Activated T-cell treated with anti-CD3 and anti-CD28 coated beads, Interleukin-2, amount 50 U/mL, for 72 hours (primary cell): ENCODE measurements at places on chromosomes 4 and X.

- DNase-seq = no peak
Measured at GRCh38 chr4:108100827-108101226, 67.9 kb downstream of the LEF1 start.

DNA sequence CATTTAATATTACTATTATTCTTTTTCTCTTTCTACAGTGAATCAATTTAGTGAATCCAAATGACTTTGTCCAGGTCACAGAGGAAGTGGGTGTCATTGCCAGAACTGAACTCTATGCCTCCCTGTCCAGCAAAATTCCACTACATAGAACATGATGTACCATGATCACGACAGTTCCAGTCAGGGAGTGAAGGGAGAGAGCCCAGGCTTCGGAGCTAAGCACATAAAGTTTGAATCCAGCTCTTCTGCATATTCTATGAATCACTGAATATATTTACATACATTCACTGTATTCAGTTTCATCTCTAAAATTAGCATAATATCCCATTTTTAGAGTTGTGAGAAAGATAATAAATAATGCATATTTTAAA lies 17.4 kb downstream of the ARHGEF38 start:
- no peak for DNase-seq

DNA sequence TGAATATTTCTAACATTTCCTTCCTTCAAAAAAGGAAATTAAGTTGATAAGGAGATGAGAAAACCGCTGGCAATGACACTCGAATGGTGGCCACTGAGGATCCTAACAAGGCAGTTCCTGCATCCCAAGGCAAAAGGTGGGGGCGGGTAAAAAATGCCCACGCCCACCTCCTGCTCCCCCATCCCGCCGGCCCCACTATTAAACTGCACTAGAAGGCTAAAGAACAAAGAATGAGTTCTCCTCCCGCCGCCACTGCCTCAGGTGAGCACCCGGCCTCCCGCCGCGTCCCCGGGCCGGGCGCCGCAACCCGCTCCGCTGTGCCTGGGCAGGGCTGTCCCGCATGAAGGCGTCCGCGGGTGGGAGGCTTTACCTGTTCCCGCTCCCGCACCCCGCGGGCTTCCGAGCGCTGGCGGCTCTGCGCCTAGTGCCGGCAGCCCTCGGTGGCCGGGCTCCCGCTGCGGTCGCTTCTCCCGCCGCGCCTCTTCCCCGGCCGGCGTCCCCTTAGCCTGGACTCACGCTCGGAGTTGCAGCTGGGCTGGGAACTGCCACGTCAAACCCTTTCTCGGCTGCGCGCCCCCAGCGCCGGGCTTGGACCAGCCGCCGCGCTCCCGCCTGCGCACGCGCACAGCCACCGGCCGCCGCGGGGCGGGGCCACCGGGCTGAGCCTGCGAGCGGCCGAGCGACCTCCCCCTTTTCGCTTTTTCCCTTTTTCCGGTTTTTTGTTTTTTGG lies at the start of gene SEC24D:
Gene SEC24D (minus strand): TSS at position 556 of the 730 bp plus-strand sequence. CDS start 2,430 bp downstream, outside the sequence.
- DNase-seq = peak; percentile 88

- DNase-seq = no peak
Measured at GRCh38 chr4:114385195-114385985, 213.2 kb upstream of the UGT8 start.

DNA sequence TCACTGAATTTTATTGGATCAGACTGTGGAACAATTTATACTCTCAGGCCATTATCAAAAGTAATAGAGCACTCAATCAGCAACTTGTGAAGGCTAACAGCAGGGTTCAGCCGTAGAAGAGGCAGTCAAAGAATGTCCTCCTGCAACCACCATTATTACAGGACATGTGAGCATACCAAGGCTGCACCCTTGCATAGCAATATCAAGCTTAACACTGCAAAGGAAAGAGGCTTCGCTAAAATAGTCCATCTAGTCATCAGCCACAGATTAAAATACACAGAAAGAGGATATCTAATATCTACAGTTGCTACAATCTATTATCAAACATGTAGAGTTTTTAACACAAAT lies 42.9 kb upstream of the TMPRSS11B start:
- DNase-seq = no peak

GRCh38 chr4:43564107-43564506 lies 671.6 kb downstream of the GRXCR1 start:
- no peak for DNase-seq

- no peak for DNase-seq
Measured at GRCh38 chr4:181158971-181159370, 1084.2 kb upstream of the TENM3 start.
